Left forelimb (tissue), 1 donor: ENCODE measurements at places on chromosomes 4 and X.

GRCh38 chr4:6134612-6135220 is 65.6 kb downstream of the JAKMIP1 start:
- DNase-seq: no peak

DNA sequence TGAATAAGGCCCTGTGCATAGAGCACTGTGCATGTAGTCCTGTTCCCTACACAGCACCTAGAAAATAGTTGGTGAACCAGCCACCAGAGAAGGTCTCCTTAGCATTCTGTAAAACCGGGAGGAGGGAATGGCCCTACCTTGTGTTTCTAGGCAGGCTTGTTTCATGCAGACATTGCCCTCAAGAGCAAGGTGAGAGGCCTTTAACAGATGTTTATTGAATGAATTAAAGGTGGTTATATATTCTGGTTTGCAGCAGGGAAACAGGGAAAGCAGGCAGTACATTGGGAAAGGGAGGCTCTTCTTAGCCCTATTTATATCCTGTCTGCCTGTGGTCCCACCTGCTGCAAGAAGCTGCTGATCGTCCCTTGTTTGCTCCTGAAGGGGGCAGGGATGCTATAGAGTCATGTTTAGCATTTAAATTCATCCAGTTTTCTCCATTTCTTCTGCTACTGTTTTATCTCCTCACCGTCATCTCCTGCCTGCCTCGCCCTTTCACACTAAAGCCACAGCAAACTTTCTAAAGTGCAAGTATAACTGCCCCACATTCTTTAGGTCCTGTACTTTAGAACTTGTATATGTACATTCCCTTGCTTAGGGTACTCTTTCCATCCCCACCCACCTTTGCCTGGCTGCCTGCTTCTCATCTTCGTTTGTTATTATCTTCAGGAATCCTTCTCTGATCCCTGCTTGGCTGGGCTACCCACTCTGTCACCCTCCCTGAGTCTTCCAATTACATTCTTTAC is 60.3 kb downstream of the EGF start:
- no peak for DNase-seq

DNA sequence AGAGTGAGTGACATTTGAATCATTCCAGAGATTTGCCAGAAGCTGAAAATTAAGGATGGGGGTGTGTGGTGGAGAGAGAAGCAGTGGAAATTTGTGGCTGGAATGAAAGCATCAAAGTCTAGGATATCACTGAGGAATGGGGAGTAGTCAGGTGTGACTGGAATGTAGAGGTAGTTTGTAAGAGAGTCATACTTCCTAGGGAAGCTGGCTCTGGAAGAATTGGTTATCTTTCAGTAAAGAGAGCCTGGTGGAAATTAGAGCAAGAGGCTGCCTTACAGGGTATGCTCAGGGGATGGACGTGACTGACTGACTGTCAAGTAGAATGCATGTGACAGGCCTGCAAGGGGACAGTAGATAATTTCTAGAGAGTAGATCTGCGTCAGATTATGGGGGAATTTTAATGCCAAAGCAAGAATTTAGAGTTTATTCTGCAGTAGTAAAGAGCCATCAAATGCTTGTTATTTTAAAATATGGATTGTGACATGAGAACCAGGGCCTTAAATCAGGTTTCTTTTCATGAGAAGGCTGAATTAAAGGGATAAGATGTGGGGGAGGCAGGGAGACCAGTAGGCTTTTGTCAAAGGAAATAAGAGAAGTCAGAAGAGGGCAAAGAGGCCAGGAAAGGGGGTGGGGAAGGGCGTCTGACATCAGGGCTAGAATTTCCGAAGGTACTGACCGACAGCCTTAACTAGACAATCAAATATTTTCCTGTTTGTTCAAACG is 109.9 kb downstream of the AFF1 start:
- no peak for DNase-seq

DNA sequence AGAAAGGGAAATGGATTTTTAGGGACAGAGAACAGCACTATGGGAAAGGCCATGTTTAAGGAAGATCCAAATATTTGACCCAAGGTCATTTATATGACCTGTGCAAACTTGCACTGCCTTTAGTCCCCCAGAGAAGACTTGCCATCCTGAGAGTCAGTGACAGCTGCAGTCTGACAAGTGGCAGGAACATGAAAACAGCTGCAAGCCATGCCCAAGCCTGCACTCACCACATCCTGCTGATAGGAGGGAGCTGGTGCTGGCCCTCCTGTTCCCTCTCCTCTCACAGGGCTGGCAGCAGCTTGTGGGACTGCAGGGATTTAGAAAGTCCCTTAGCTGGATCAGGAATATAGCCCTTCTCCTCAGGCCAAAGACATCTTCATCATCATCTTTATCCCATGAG is 187.7 kb downstream of the RAP1GDS1 start:
- DNase-seq: no peak

DNA sequence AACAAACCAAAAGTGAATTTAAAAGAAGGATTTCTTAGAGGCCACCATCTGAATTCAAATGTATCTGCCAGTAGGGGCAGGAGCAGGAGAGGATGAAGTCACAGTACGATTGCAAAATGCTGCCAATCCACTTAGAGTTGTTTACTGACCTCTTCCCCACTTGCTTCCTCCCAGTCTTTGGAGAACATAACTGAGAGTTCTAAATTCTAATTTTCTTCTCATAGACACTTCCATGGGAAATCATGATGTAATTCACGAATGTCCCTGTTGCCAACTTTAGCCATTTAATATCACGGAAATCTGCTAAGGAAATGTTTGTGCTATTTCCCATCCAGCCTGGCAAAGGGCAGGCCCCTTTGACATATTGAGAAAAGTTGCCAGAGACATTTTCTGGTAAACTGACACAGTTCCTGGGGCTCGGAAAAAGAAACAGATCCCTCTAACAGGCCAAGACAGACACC is 33.6 kb upstream of the NOCT start:
- no peak for DNase-seq

DNA sequence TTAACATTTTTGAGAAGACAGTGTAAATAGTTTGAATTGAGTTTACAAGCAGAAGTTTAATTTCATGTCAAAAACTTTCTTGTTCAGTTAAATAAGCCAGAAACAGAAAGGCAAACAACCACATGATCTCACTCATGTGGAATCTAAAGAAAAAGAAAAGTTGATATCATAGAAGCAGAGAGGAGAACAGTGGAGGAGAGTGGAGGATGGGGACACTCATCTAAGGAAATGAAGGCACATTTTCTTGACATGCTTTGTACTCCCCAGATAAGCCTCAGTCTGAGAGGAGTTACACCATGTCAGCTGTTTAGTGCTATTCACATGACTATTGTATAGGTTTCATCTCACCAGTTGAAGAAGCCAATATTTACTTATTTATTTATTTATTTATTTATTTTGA is 13.5 kb downstream of the SNCA start:
- no peak for DNase-seq

GRCh38 chr4:16496501-16496900 is 270.2 kb upstream of the TAPT1 start:
- no peak for DNase-seq

DNA sequence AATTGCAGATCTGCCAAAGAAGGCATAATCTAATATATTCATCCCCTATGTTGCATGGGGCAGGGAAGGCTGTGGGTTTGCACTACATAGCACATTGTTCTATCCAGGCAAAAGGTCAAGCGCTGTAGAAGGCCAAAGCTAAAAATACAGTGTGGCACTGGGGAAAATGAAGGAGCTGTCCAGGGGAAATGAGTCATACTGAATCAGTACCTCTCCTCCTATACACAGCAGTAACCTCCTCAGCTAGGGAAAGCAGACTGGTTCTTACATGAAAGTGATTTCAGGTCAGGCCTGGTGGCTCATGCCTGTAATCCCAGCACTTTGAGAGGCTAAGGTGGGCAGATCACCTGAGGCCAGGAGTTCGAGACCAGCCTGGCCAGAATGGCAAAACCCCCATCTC is 31.0 kb upstream of the SLC25A4 start:
- no peak for DNase-seq

GRCh38 chr4:93918856-93919255 is 90.3 kb downstream of the ATOH1 start:
- DNase-seq: no peak
